Stimulated activated CD8-positive, alpha-beta memory T cell treated with anti-CD3 and anti-CD28 coated beads, Interleukin-4, amount 100 ng/mL, for 48 hours (primary cell): ENCODE measurements at places on chromosomes 3 and 15.

DNA sequence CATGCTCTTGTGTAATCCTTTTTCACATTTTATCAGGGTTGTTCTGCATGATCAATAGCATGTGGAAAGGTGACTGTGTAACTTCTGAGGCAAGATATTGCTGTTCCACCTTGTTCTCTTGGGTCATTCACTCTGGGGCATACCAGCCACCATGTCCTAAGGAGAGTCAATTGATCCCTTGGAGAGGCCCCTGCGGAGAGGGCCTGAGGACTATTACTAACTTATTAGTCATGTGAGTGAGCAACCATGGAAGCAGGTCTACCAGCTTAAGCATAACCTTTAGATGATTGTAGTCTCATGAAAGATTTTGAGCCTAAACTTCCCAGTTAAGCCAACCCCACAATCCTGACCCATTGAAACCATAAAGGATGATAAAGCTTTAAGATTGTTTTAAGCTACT is 22.0 kb upstream of the COL6A5 start:
- no peak for DNase-seq

- DNase-seq: no peak
Measured at GRCh38 chr3:39282057-39282456, 2.2 kb upstream of the CX3CR1 start.

DNA sequence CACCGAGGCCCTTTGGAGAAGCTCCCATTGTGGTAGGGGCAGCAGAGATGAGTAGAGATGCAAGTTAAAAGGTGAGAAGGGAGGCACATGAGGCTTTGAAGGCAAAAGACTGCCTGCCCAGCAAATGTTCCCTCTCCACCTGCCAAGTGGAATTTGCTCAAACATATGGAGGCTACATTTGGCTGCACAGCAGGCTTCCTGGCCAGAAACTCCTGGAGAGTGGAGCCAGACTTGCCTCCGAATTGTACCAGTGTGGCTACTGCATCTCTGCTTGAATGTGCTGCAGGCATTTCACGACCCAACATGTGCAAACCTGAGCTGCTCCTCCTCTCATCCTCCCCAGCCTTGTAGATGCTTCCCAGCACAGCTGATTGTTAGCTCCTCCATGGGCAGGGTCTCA is 229.2 kb downstream of the ZNF621 start:
- no peak for DNase-seq

- no peak for DNase-seq
Measured at GRCh38 chr3:152403632-152404066, 134.9 kb downstream of the MBNL1 start.

GRCh38 chr3:191476066-191476772 is 15.3 kb downstream of the PYDC2 start:
- DNase-seq: no peak

- DNase-seq: no peak
Measured at GRCh38 chr15:60371175-60372051, 26.4 kb downstream of the ANXA2 start.

GRCh38 chr3:154324919-154325318 is 632 bp upstream of the DHX36 start:
- DNase-seq: no peak

DNA sequence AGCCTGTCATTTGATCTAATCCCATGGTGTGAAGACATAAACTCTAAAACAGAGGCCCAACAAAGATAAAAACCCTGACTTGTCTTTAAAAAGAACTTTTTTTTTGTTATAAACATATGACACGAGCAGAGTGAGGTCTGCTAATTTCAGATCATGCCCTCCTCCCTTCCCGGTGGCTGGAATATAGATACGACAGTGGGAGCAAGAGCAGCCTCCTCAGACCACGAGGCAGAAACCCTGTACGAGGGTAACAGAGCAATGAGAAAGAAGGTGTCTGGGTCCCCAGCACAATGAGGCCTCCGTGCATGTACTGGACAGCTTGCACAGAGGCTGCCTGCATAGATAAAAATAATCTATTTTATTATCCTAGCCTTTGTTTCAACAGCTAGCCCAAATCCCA is 5.8 kb downstream of the TPRA1 start:
- DNase-seq: no peak
